ENCODE measurements at places on chromosomes 7 and 10.

DNA sequence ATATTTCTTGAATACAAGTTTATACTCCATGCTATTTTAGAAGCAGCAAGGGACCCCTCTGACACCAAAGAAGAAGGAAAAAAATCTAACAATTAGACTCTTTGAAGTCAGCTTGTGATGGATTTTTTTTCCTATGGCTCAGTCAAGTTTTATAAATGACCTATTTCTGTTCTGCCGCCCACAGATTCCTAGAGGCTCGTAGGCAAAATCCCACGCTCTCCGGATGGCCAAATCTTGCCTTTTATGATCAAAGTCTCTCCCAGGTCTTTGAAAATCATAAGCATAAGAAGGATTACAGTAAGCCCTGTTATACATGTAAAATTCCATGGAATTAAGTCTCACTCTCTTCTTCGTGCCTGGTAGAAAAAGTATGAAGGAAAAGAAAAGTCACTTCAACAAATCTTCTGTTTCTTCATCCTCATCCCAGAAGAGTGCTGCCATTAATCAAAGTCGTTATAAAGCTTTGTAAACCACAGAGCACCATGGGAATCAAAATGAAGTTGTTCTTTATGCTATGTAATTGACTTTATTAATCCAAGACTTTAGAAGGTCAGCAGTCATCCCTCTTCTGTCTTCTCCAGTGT is 33.1 kb downstream of the ASB13 start:
- H3K27ac ChIP-seq: no peak overlapping the region
- peaks cover 4% of the 10 kb centered on the region for H3K27me3 ChIP-seq
- no peak overlapping the region for H3K4me3 ChIP-seq
- peaks cover 10% of the 10 kb centered on the region for H3K4me1 ChIP-seq
- no peak for DNase-seq
- no peaks in the 10 kb centered on the region for H3K36me3 ChIP-seq

- no peaks in the 10 kb centered on the region for H3K36me3 ChIP-seq
- DNase-seq: no peak
- H3K27ac ChIP-seq: no peak overlapping the region
- no peaks in the 10 kb centered on the region for H3K4me1 ChIP-seq
- H3K27me3 ChIP-seq: no peaks in the 10 kb centered on the region
Measured at GRCh38 chr10:63007112-63007511, 126.0 kb upstream of the NRBF2 start.

GRCh38 chr7:8389593-8390261 is 43.7 kb upstream of the NXPH1 start:
- no peaks in the 10 kb centered on the region for H3K27me3 ChIP-seq
- H3K36me3 ChIP-seq: no peaks in the 10 kb centered on the region
- no peak overlapping the region for H3K4me3 ChIP-seq
- no peaks in the 10 kb centered on the region for H3K4me1 ChIP-seq

DNA sequence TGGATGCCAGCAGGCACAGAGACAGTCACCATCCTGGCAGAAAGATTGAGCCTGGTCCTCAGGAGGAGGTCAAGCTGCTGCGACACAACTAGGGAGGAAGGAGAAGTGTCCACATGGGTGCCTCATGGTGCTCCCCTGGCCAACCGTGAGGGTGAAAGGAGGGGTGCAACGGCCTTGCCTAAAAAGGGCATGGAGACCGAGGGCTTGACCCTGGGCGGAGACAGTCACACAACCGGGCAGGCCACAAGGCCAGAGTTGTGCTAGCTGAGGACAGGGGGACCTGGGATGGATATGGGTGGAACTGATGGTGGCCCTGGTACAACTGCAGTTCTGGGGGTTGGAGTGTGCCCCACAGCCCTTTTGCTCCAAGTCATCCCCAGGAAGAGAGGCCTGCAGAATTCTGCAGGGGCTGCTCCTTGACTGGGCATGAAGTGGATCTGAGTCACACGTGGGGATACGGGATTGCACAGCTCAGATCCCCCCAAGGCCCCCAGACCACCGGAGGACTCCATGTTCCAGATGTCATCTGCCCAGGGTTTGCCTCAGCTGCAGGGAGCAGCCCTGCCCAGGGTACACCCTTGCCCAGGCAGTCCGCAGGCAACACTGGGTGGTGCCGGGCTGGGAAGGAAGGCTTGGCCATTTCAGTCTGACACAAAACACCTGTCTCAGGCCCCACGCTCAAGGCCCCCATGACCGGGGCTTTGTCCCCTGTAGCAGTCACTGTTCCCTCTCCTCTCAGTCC is 602.3 kb upstream of the MGMT start:
- H3K4me3 ChIP-seq: no peak overlapping the region
- H3K36me3 ChIP-seq: no peaks in the 10 kb centered on the region
- no peaks in the 10 kb centered on the region for H3K27me3 ChIP-seq
- no peak overlapping the region for H3K27ac ChIP-seq
- no peaks in the 10 kb centered on the region for H3K4me1 ChIP-seq
- no peak for DNase-seq

DNA sequence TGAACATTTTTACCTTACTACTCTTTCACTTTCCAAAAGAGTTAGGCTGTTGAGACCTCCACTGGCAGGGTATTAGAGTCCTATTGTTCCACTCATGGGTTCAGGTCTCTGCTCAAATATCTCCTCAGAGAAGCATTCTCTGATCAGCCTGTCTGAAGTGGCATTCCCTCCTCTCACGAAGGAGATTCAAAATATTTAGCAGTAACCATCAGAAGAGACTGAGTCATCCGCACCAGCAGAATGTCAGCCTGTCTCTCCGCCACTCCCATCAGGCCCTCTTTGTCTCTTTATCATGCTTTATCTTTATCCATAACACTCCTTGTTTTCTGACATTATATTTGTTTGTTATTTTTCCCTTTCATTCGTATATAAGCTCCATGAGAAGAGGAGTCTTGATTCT is 79.1 kb downstream of the AASS start:
- no peak for DNase-seq
- H3K4me3 ChIP-seq: no peak overlapping the region

GRCh38 chr7:68718097-68718551 is 880.2 kb upstream of the AUTS2 start:
- no peaks in the 10 kb centered on the region for H3K36me3 ChIP-seq
- H3K27me3 ChIP-seq: no peaks in the 10 kb centered on the region

DNA sequence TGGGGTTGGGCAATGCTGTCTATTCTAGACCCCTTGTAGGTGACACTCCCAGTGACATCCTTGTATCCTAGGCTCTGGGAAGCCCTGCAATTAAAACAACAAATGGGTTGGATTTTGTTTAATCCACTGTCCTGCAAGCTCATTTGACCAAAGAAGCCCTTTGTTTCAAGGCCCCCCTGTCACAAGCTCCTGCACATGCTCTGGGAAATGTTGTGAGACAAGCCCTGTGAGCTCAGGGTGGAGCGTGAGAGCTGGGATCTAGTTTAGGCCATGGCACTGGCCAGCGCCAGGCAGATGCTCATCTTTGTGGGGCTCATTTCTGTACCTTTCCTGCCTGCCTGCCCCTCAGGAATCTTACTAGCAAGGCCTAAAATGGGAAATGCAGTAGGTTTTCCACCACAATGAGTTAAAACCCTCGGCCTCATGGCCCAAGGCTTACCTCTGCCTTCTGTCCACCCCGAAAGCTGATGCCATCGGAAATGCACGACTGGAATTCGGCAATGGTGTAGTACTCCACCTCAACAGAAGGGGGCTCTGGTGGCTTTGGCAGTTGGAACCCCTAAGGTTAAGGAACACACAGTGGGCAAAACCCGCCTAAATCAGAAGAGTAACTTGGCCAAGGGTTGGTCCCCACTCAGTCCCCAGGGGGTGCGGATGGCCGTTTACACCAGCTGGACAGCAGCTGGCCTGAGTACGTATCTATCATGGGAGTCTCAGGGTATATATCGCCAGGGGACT is 112.0 kb downstream of the NEURL1 start:
- no peaks in the 10 kb centered on the region for H3K36me3 ChIP-seq
- H3K4me3 ChIP-seq: no peak overlapping the region
- DNase-seq: peak; percentile 51
- H3K4me1 ChIP-seq: no peaks in the 10 kb centered on the region
- no peak overlapping the region for H3K27ac ChIP-seq

DNA sequence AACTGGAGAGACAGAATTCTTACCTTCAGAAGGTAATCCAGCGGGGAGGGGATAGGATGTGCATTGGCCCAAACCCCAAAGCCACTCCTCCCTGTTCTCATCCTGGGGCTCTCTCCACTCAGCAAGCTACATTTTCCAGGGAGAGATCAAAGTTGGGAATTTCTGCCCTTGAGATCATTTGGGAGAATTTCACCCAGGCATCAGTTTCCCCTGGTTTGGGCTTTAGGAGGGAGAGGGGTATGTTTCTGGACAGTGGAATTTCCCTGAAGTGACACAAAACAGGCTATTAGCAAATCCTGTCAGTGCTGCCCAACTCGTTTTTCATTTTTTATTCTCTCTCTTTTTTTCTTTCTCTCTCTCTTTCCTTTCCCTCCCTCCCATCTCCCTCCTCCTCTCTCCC is 35.7 kb downstream of the CYP17A1 start:
- H3K27ac ChIP-seq: no peak overlapping the region
- H3K36me3 ChIP-seq: peaks cover 59% of the 10 kb centered on the region
- H3K27me3 ChIP-seq: no peaks in the 10 kb centered on the region
- DNase-seq: no peak

GRCh38 chr10:35821339-35821911 is 179.3 kb upstream of the FZD8 start:
- no peak overlapping the region for H3K27ac ChIP-seq
- DNase-seq: no peak
- no peak overlapping the region for H3K4me3 ChIP-seq
- H3K36me3 ChIP-seq: no peaks in the 10 kb centered on the region

All from naive thymus-derived CD4-positive, alpha-beta T cell (primary cell).